Hypothalamus (tissue), 51 donors: ENCODE measurements at places on chromosomes 2 and 18.

GRCh38 chr2:100882645-100883613, 63.0 kb downstream of the NPAS2 start:
- DNase-seq, result no peak

- DNase-seq, result no peak
Measured at GRCh38 chr2:114057638-114058037, 167.7 kb downstream of the ACTR3 start.

DNA sequence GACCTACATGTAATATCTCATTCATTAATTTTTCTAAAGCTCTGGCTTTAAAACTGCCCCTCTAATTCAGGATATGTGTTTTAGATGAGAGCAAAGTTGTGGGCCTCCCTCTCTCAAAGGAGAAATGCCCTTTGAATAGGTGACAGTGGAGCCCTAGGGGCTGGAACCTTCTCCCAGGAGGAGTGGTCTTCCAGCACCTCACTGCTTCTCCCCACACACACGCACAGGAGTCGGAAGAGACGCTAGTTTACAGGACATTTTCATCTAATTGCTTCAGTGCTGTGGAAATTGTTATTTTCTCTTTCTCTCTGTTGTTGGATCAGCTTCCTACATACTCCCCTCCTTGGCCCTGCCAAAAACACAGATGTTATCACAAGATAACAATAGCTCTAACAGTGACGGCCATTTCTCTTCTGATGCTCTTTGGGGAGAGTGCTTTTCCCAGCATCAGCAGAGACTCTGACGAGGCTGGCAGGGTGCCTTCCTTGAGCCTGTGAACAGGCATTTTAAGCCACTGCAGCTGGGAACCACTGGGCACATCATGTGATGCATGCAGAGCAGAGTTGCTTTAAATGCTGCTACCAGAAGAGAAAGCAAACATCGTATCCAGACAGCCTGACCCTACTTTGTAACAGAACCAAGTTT, 209.4 kb upstream of the SP5 start:
- peak; percentile 89 for DNase-seq

GRCh38 chr2:8794923-8795825, 42.2 kb downstream of the KIDINS220 start:
- DNase-seq, result no peak

- DNase-seq, result no peak
Measured at GRCh38 chr2:215425021-215425782, 10.7 kb downstream of the FN1 start.

- no peak for DNase-seq
Measured at GRCh38 chr2:118853129-118853640, 5.7 kb upstream of the EN1 start.

- no peak for DNase-seq
Measured at GRCh38 chr2:53036196-53036595, 731.4 kb upstream of the CHAC2 start.

DNA sequence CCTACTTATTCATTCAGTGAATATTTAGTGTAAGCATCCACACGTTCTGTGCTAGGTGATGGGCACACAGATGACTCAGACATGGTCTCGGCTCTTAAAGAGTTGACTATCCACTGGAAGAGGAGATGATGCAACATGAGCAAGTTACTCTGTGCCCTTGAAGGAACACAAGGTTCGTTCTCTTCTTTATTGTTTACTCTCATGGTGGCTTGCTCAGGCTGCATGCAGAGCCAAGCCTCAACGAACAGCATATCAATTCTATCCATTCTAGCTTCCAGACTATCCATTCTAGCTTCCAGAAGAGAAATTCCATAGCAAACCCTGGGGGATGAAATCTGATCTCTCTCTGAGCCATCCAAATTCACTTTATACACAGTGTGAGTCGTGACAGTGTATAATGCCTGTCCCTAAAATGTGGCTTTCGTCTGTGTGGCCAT, 68.1 kb upstream of the CTAGE1 start:
- DNase-seq, result no peak

DNA sequence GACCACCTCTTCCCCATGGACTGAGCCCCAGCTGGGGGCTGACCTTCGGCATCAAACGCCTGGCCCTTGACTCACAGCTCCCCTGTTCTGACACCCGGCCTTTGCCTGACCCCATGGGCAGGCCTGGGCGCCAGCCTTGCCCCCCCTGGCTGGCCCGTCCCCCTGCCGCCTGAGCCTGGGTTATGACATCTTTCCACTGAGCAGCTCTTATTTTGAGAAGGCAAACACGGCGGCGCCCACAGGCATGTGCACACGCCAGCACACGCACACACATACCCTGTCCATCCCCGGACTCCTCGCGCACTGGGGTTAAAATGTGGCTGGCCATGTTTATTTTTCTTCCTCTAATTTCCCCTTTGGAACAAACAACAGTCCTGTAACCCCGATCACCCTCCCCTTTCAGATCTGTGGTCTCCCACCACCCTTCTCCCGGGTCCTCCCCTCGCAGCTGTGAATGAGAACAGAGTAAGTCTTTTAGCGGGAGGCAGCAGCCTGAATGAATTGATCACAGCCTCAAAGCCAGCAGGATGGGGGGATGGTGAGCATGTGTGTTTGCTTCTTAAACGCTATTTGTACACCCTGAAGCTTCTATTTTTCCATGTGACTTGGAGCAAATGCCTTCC, 11.8 kb upstream of the ATOH8 start:
- DNase-seq, result peak; percentile 72

- DNase-seq, result no peak
Measured at GRCh38 chr2:49053156-49053555, 101.2 kb downstream of the FSHR start.

GRCh38 chr2:189574793-189575475, 5.7 kb downstream of the SLC40A1 start:
- no peak for DNase-seq

DNA sequence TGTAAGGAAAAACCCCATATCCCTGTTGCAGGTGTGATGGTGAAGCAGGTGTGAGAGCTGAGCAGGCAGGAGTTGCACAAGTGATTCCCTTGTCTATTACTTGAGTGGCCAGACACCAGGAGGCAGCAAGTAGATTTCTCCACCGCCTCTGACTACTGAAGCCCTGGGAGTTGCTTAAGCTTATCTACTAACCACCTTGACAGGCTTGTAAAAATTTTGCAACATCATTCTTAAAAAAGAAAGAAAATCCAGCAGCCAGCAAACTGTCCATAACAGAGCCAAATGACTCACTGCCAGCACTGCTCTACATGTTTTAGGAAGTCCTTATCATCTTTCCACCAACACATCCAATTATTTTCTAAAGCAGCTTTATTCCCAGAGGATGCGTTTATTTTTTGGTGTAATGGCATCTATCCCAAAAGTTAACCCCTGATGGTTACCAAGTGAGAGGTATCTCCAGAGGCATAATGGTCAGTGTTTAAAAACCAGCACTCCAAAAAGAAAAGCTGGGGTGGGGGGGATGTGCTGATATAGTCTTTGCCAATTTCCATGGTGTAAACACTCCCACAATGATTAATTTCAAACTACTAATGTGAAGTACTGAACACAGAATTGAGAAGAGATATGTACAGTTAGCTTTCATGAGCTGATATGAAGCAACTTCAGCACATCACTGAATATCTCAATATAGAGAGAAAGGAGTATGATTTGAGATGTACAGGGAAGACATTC, 16.3 kb upstream of the GPR39 start:
- no peak for DNase-seq

- DNase-seq, result no peak
Measured at GRCh38 chr18:49514577-49514976, 27.5 kb upstream of the C18orf32 start.

GRCh38 chr18:12645254-12645653, 12.7 kb downstream of the SPIRE1 start:
- DNase-seq, result no peak

- DNase-seq, result no peak
Measured at GRCh38 chr2:106062627-106063026, 131.5 kb downstream of the UXS1 start.

DNA sequence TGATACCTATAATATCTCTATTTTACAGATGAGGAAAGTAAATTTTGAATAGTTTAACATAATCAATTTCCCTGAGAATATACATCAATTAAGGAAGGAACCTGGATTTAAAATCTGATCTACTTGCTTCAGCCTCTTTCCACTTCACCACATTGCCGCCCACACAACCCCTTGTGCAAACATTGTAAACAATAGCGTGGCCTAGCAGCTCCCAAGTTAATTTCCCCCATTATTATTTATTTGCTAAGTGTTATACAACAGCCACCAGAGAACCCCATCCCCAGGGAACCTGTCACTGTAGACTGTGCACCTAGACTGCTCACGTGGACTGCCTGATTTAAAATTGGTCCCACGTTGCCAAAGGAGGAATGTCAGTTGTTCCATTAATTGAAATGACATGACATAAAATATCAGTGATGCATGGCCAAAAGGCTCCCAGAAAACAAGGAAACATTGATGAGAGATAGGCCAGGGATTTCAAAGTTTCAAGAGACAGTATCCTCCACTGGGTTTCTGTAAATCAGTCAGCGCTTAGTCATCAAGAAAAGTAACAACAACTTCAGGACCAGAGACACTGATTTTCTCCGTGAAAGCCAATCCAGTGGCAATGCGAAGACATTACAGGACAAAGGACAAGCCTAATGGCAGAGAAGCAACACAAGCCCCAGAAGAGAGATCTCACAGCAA, 41.3 kb downstream of the SCG2 start:
- DNase-seq, result no peak

GRCh38 chr2:240920783-240921231, 14.7 kb downstream of the CROCC2 start:
- no peak for DNase-seq

- no peak for DNase-seq
Measured at GRCh38 chr18:58769321-58769720, 95.4 kb upstream of the ZNF532 start.
